ENCODE measurements at places on chromosomes 13 and 19.

- no peak for DNase-seq
These were observed 943 bp downstream of the ZNF302 start for GRCh38 chr19:34678421-34678820.

- no peak for DNase-seq
These were observed 4.8 kb upstream of the LGALS7B start for GRCh38 chr19:38784224-38784623.

DNA sequence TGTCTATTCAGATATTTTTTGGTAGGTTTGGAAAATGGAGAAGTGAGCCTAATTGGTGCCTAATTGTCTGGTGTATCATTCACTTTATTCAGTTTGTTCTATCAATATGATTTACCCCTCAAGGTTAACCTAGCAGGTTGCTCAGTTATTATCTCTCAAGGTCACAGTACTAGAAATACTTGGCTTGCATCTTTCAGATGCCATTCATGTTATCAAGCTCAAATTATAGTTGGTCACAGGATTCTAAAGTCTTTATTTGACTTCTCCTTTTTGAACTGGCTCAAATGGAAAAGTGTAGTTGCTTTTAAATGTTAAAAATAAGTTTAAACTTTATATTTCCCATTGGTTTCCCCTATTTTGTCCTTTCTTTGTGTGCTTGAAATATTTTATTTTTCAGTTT lies 2.6 kb downstream of the KCNRG start:
- no peak for DNase-seq

DNA sequence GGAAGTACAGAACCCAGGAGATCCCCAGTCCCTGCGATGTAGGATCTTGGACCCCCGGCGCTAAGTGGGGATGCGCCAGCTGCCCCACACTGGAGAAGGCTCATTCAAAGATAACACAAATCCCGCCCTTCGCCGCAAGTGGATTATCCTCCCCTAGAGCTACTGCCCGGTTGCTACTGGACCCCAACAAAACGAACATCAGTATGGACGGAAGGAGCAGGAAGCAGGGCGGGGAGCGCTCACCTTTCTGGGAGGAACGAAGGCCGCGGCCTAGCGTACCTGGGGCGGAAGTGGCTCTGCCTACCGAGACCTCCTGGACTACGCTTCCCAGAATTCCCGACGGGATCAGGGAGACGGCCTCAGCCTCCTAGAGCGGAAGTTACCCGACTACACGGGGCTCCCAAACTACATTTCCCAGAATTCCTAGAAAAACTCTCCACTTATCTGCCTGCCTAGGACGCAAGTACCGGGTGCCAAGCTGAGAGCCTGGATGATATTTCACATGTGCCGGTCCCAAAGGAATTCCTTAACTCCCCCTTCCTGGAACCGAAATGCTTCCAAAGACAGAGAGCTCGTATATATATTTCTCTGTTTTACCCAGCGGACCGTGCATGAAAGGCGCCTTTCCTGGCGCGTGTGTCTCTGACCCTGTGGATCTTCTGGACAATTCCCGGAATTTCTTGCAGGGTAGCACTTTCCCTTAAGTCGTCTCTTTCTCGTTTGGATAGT lies at the start of gene ZNF112:
TSS of gene ZNF112 (minus strand) at position 298 of the 729 bp plus-strand sequence. CDS start 16,141 bp downstream, outside the sequence.
- no peak for DNase-seq

DNA sequence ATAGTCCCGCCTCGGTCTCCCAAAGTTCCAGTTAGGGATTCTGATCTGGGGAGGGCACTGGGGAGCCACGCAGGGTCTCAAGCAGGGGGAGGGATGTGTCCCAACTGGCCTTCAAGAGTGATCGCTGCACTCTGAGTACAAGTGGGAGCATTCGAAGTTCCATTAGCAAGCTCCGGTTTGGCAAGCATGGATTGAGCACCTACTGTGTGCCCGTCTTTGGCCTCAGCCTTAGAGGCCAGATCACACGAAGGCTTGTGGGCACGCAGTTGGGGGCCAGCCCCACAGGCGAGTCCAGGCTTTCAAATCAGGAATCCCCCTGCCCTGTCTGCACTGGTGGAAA lies 32.1 kb upstream of the TCF3 start:
- DNase-seq = no peak

- DNase-seq = no peak
These were observed 4.2 kb upstream of the ADPRHL1 start for GRCh38 chr13:113457510-113457909.

GRCh38 chr19:37987356-37988332 lies 80.6 kb downstream of the SIPA1L3 start:
- no peak for DNase-seq

- no peak for DNase-seq
These were observed 312.1 kb upstream of the PCDH20 start for GRCh38 chr13:61727767-61728166.

DNA sequence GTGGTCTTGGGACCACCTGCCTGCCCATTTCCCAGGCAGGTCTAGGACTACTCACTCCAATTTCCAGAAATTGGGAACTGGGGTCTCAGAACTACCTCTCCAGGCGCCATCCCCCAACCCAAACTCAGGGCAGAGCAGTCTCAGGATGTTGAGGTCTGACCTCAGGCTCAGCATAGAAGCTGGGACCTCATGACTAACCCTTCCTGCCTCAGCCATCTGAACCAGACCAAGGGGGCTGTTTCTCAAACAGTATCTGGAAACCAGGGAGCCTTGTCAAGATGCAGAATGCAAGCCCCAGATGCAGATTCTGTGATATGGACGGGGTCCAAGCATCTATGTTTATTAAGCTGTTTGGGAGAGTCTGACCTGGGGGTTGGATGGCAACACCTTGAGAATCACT lies 1.3 kb downstream of the FBXW9 start:
- no peak for DNase-seq

DNA sequence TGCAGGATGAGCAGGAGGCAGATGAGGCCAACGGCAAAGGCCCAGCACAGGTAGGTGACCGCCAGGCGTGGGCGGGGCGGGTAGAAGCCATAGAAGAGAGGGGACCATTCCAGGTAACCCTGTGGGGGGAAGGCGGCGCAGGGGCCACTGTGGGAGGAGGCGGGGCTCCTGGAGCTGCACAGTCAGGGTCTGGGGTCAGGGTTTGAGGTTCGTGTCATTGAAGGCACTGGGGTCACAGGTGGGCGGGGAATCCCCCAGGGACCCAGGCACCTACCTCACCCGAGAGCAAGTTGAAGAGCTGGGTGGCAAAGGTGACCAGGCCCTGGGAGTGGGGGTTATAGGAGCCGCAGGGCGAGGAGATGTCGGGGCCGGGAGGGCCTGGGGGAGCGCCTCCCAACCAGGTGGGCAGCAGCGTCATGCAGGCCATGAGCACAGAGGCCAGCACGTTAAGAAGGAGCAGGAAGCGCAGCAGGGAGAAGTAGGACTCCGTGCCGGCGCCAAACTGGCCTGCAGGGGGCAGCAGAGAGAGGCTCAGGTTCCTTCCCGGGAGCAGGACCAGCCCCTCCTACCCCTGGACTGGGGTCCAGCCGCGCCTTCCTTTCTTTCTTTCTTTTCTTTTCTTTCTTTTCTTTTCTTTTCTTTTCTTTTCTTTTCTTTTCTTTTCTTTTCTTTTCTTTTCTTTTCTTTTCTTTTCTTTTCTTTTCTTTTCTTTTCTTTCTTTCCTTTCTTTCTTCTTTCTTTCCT lies 4.6 kb downstream of the TMC4 start:
- peak; percentile 95 for DNase-seq

- no peak for DNase-seq
These were observed 7.3 kb downstream of the PTGER1 start for GRCh38 chr19:14467816-14468215.

Measured in activated CD4-positive, alpha-beta T cell treated with anti-CD3 and anti-CD28 coated beads for 24 hours (primary cell).